ENCODE measurements at places on chromosomes 2 and 18.

DNA sequence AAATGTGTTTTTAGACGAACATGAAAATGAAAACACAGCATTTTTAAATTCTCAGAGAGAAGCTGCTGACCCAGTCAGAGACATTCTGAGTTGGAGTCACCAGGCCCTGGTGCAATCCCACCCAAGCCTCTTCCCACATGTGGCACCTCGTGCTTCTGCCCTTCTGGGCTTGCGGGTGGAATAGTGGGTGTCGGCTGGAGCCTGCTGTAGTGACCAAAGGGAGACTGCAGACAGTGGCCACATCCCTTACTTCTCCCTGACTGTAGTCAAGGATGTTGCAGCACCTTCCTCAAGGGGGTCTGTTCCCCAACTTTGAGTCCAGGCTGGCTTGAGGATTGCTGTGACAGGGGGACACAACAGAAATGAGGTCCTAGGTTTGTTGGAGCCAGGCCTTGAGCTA is 104.4 kb upstream of the GLI2 start:
- DNase-seq = no peak

- no peak for DNase-seq
Measured at GRCh38 chr2:61233581-61233980, 71.6 kb downstream of the C2orf74 start.

DNA sequence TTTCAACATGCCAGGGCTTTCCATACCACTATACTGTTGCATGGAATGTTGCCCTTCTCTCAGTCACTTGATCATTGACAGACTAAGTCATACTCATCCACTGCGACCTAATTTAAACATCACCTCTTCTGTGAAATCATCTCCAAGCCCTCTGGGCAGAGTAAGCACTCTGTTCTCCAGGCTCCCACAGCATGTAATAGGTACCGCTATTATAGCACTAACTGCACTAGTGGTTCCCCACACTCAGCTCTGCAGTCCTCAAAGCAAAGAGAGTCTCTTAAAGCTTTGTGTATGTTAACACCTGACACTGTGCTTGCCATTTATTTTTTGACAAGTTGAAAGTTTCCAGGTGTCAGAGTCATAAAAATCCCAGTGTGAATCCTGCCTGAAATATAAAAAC is 947.2 kb downstream of the ERBB4 start:
- no peak for DNase-seq

GRCh38 chr2:19841918-19842693 is 59.7 kb downstream of the TTC32 start:
- no peak for DNase-seq

DNA sequence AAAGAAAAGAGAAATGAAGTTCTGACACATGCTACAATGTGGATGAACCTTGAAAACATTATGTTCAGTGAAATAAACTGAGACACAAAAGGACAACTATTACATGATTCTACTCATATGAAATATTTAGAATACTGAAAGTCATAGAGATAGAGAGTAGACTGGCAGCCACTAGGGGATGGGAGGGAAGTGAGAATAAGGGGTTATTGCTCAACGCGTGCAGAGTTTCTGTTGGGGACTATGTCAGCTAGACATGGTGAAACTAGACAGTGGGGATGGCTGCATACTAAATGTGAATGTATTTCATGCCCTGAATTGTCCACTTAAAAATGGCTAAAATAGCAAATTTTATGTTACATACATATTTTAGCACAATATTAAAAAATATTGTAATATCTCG is 108.7 kb upstream of the ATL2 start:
- no peak for DNase-seq

- no peak for DNase-seq
Measured at GRCh38 chr2:80244905-80245584, 59.5 kb downstream of the LRRTM1 start.

DNA sequence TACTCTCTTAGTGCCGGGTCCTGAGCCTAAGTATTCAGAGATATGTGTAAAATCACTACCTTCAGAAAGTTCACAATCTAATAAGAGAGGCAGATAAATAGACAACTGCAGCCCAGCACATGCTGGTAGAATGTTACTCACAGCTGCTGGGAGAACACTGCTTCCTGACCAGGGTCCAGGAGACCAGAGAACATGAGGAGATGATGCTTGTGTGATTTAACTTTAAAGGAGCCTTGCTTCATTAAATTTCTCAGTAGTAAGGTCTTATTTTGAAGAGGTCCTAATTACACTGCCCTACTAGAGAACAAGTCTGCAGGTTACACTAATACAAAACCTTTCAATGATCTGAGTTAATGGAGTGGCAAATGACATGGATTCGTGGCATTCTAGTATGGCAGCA is 209.9 kb upstream of the TRIB2 start:
- no peak for DNase-seq

DNA sequence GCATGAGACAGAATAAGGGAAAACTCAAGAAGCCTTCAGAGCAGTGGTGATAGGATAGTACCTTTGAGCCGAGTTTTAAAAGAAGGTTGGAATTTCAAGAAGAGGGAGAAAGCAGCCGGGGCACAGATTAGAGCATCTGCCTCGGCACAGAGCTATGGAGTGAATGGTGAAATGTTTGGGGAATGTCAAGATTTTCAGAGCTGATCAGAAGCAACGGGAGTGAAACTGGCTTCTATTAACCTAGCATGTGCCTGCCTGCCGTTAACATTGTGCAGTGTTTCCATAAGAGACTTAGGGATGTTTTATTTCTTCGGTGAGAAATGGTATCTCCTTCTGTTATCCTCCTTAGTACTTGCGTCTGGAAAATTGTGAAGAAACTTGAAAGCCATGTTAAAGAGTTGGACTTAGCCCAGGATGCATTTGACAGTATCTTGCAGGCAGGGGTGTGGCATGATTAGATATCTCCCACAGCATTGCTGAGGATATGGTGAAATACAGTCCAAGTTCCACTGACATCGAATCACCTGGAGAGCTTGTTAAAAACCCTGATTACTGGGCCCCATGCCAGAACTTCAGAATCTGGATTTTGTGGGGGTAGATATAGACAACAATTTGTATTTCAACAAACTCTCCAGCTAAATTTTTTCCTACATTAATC is 96.8 kb upstream of the PPP1CB start:
- no peak for DNase-seq

DNA sequence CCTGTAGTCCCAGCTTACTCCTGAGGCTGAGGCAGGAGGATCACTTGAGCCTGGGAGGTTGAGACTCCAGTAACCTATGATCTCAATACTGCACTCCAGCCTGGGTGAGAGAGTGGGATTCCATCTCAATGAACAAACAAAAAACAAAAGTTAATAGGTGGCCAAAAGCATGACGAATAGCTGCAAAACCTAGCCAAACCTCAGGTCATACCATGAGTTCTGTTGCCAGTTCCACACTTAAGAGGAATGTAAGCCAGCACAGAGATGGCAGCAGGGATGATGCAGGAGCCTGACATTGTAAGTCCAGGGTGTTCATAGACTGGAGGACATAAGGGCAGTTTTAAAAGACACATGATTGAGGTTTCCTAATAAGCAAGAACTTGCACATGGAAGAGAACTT is 55.3 kb upstream of the RMDN2 start:
- DNase-seq = no peak

DNA sequence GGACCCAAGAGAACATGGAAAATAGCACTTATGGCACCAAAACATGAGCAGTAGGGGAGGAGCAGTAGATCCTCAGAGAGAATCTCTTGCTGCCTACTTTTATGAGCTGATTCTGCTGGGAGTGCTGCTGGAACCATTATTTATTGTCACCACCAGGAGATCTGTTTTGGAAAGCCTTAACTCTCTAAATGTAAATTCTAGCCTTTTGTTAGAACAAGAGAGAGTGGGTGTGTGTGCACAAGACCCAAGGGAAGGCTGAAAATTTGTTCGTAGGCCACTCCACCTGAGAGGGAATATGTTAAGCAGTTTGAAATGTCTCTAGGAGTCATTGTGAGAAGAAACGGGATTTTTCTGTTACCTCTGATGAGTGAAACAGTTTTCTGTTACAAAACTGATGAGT is 16.2 kb upstream of the FAM237A start:
- no peak for DNase-seq

GRCh38 chr18:24274837-24275236 is 122.8 kb downstream of the OSBPL1A start:
- no peak for DNase-seq

GRCh38 chr2:35651688-35652323 is 703.8 kb upstream of the CRIM1 start:
- DNase-seq = no peak

DNA sequence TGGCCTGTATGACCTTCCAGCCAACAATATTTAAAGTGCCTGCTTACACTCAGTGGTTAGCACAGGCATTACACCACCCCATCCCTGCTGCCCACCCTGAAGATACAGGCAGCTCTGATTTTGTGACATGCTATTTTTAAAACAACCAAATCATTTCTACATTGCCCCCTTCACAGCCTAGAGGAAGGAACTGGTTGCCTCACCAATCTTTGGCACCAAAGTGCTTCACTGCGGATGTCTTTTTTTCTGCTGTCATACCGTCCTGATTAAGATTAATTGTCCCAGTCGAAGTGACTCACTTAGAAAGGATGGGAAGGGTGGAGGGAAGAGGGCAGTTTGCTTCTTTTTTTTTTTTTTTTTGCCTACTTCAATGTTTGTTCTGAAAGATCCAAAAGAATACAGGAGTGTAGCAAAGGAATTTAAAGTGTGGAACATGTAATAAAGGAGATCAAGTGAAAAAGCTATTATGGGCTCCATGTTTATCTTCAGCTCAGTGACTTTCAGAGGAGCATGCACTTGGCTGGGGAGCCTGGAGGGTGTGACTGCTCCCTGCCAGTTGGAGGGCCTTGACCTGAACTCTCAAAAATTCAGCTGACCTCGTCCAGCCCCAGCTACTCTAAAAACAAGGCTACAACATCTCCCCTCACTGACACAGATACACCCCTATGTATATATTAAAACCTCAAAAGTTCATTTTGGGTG is 501.1 kb upstream of the TNP1 start:
- no peak for DNase-seq

- no peak for DNase-seq
Measured at GRCh38 chr2:157759855-157760254, 116.3 kb downstream of the ACVR1 start.

DNA sequence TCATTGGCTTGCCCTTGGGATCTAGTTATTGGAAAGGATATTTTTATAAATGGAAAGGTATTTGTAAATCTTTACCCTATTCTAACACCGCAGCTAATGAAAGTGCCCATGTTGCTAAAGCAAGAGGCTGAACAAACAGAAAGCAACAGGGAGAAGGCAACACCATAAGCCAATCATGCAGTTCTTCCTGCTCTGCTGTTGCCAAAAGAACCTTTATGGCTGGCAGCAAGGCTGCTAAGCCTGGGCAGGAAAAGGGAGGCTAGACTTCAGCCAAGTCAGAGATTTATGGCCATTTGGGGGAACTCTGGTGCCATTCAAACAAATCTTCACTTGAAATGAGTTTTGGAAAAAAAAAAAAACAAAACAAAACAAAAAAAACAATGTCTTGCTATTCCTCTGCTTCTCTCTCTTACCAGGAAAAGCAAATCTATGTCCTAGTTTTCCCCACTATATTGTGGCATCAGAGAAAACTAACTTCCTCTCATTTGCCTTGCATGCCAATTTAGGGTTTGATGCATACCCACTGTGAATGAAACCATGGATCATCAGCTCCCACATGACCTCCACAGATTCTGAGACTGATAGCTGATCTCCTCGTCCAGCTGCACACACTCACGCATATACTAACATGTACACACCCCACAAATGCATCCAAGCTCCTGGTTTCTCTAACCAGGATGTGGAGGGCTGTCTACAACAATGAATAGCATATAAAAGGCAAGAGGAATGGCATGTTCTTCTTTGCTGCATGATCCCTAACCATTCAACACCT is 179.3 kb downstream of the C1D start:
- DNase-seq = no peak

- DNase-seq = no peak
Measured at GRCh38 chr2:133942398-133942797, 311.5 kb upstream of the MGAT5 start.

- DNase-seq = no peak
Measured at GRCh38 chr2:12818416-12819102, 101.8 kb downstream of the TRIB2 start.

DNA sequence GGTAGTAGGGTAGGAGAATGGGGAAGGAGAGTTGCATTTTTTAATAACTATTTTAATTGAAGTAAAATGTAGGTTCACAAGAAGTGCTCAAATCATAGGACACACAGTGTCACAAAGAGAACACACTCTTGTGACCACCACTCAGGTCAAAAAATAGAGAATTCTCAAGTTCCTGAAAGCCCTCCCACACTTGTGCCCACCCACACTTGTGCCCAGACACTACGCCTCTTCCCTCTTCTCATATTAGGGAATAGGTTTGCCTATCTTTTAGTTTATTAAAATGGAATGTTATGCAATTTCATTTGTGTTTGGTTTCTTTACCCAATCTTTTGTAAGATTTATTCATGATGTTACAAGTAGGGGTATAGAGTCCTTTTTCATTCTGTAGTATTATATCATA is 67.2 kb downstream of the UGGT1 start:
- DNase-seq = no peak

DNA sequence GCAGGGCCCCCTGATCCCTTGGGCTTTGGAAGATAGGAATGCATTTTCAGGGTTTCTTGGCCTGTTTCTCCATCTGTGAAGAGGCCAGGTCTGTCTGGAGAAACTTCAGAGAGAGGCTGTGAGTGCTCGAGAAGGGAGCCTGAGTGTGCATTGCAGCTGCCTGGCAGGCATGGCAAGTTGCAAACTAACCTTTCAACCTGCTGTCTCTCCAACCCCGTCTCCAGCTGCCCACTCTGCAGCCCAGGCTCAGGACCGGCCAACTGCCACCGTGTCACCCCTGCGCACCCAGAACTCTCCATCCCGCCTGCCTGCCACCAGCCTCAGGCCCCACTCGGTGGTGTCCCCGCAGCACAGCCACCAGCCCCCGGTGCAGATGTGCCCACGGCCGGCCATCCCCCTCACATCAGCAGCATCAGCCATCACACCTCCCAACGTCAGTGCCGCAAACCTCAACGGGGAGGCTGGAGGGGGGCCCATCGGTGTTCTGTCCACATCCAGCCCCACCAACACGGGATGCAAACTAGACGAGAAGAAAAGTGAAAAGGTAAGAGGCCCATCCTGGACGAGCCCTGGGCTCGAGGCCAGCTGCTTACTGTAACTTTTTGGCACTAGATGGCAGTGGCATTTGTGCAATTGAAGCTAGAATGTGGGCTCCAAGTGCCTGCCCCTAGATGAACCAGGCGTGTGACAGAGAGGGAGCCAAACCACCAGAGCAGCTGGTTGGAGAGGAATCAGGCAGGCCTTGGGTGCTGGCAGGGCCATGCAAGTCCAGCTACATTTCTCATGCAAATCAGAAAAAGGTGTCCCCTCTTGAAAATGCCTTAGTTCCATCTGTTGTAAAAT is 164.6 kb downstream of the SEPTIN10 start:
- DNase-seq = no peak

- no peak for DNase-seq
Measured at GRCh38 chr18:44098551-44099098, 582.1 kb upstream of the SETBP1 start.

GRCh38 chr2:204432196-204432595 is 113.1 kb upstream of the PARD3B start:
- DNase-seq = no peak

Measured in stimulated activated CD4-positive, alpha-beta T cell treated with anti-CD3 and anti-CD28 coated beads, Interleukin-15, amount 100 ng/mL, for 1 hour (primary cell).